ENCODE measurements at places on chromosomes 6 and 20.

GRCh38 chr6:43636308-43636659, 644 bp downstream of the MAD2L1BP start:
- DNase-seq: no peak
- no peaks in the 10 kb centered on the region for H3K27me3 ChIP-seq
- peaks cover 38% of the 10 kb centered on the region for H3K4me1 ChIP-seq
- H3K36me3 ChIP-seq: peaks cover 22% of the 10 kb centered on the region

- no peak overlapping the region for H3K27ac ChIP-seq
- no peak overlapping the region for H3K4me3 ChIP-seq
- no peak for DNase-seq
- no peaks in the 10 kb centered on the region for H3K36me3 ChIP-seq
Measured at GRCh38 chr20:24604966-24605665, 135.7 kb downstream of the SYNDIG1 start.

GRCh38 chr20:48241482-48241881, 456.2 kb upstream of the SULF2 start:
- no peaks in the 10 kb centered on the region for H3K36me3 ChIP-seq
- H3K27ac ChIP-seq: no peak overlapping the region
- no peak for DNase-seq
- H3K4me1 ChIP-seq: no peaks in the 10 kb centered on the region
- peaks cover 4% of the 10 kb centered on the region for H3K27me3 ChIP-seq

- no peaks in the 10 kb centered on the region for H3K27me3 ChIP-seq
- no peaks in the 10 kb centered on the region for H3K36me3 ChIP-seq
- peaks cover 2% of the 10 kb centered on the region for H3K4me1 ChIP-seq
Measured at GRCh38 chr6:31587791-31588777, 2.0 kb downstream of the LST1 start.

DNA sequence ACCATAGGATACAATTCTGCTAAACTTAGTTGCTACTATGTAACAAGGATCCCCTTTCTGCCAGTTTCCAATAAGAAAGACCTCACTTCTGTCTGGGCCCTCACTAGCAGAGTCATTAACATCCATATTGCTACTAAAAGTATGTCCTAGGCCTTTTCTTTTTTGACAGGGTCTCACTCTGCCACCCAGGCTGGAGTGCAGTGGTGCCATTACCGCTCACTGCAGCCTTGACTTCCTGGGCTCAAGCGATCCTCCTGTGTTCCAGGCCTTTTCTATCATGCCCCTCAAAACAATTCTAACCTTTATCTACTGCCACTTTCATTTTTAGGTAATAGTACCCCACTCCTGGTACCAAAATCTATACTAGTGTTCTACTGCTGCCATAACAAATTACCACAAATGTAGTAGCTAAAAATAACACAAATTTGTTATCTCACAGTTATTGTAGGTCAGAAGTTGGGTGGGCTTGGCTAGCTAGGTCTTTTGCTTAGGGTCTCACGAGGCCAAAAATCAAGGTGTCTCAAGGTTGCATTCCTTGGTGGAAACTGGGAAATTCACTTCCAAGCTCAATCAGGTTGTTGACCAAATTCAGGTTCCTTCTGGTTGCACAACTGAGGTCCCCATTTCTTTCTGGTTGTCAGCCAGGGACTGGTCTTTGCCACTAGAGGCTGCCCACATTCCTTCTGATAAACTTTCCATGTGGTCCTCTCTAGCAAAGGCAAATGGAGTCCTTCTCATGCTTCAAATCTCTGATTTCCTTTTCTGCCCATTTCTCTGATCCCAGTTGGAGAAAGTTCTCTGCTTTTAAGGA, 3.0 kb downstream of the CSNK2A1 start:
- peaks cover 60% of the 10 kb centered on the region for H3K4me1 ChIP-seq
- no peak overlapping the region for H3K27ac ChIP-seq
- H3K4me3 ChIP-seq: no peak overlapping the region
- no peaks in the 10 kb centered on the region for H3K27me3 ChIP-seq
- H3K36me3 ChIP-seq: no peaks in the 10 kb centered on the region
- no peak for DNase-seq

DNA sequence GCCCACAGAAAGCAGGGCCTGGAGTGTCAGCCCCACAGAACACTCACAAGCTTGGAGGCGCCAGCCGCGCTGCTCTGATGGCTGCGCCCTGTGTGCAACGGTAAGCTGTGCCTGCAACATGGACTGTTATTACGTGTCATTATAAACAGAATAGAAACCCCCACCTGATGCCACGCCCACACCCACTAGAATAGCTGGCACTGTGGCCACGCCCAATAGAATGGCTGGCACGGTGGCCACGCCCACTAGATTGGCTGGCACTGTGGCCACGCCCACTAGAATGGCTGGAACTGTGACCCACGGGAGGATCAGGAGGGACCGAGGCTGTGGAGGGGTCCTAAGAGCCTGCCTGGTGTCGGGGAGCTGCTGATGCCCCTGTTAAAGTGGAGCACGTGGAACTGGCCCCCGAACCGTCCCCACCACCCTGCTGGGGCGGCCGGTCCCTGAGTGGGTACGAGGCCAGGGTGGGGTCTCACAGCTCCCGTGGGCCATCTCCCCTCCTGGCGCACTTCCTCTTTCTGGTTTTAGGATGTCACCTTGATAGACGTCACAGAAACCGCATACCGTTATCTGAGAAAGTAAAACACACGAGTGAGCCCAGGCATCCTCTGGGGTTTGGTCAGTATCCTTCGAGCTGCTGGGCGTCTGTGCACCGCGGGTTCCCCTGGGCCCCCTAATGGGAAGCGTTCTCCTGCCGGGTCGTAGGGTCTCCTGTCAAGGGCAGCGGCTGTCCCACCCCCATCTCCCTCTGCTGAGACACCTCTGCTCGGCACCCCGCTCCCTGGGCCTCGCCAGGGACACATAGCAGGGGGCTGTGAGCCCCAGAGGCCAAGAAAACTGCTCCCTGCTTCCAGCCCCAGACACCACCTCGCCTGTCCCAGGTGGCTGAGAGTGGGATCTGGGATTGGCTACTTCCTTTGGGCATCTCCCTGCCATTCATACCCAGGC, 25.4 kb downstream of the SLC17A9 start:
- H3K27ac ChIP-seq: no peak overlapping the region
- H3K4me1 ChIP-seq: peaks cover 14% of the 10 kb centered on the region
- H3K4me3 ChIP-seq: no peak overlapping the region
- DNase-seq: no peak

- H3K4me3 ChIP-seq: no peak overlapping the region
- no peak for DNase-seq
- peaks cover 18% of the 10 kb centered on the region for H3K4me1 ChIP-seq
- H3K27ac ChIP-seq: no peak overlapping the region
- no peaks in the 10 kb centered on the region for H3K36me3 ChIP-seq
Measured at GRCh38 chr6:155224618-155225017, 39.2 kb upstream of the CLDN20 start.

- H3K27me3 ChIP-seq: no peaks in the 10 kb centered on the region
- no peak overlapping the region for H3K27ac ChIP-seq
- no peak for DNase-seq
- no peak overlapping the region for H3K4me3 ChIP-seq
Measured at GRCh38 chr6:118968416-118968815, 33.5 kb upstream of the MCM9 start.

- H3K36me3 ChIP-seq: no peaks in the 10 kb centered on the region
- no peak for DNase-seq
- no peak overlapping the region for H3K4me3 ChIP-seq
- no peaks in the 10 kb centered on the region for H3K27me3 ChIP-seq
Measured at GRCh38 chr6:74458536-74458935, 747.3 kb downstream of the COL12A1 start.

DNA sequence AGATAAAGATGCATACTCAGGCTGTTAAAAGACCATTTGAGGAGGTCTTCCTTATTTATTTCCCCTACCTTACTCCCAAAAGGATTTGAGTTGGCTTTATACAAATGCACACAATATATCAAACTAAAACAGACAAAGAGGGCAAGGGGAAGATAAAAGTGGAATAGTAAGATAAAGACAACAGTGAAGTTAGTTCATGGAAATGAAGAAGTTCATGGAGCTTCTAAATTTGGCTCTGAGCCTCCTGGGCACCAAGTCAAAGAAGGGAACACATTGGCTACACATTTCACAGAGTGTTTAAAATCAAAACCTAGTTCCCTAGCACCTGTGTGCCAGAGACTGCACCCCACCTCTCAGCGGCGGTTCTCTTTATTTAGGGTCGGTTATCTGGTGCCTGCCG, 25.8 kb upstream of the ARMC2 start:
- no peaks in the 10 kb centered on the region for H3K27me3 ChIP-seq
- no peak for DNase-seq
- no peaks in the 10 kb centered on the region for H3K4me1 ChIP-seq
- H3K36me3 ChIP-seq: no peaks in the 10 kb centered on the region
- H3K27ac ChIP-seq: no peak overlapping the region

DNA sequence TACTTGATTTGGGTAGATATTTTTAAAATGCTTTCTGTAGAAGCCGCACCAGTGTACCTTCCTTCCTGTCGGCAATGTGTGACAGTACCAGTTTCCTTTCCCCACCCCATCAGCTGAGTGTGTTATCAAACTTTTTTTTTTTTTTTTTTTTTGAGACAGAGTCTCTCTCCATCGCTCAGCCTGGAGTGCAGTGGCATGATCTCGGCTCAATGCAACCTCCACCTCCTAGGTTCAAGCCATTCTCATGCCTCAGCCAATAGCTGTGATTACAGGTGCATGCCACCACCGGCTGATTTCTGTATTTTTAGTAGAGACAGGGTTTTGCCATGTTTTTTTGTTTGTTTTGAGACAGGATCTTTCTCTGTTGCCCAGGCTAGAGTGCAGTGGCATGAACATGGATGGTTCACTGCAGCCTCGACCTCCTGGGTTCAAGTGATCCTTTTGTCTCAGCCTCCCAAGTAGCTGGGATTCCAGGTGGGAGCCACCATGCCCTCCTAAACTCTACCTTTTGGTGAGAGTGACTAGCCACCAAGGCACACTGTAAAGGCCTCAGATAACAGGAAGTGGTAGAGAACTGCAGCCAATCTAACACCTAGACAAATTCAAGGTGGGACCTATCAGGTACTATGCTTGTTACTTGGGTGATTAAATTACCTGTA, 26.5 kb upstream of the ZBTB22 start:
- H3K4me1 ChIP-seq: peaks cover 14% of the 10 kb centered on the region
- H3K4me3 ChIP-seq: no peak overlapping the region
- no peaks in the 10 kb centered on the region for H3K27me3 ChIP-seq
- DNase-seq: no peak
- no peak overlapping the region for H3K27ac ChIP-seq
- H3K36me3 ChIP-seq: no peaks in the 10 kb centered on the region

- H3K4me1 ChIP-seq: peaks cover 5% of the 10 kb centered on the region
- H3K27me3 ChIP-seq: no peaks in the 10 kb centered on the region
- H3K4me3 ChIP-seq: no peak overlapping the region
- no peak overlapping the region for H3K27ac ChIP-seq
Measured at GRCh38 chr20:49539481-49540231, 28.3 kb downstream of the PTGIS start.

DNA sequence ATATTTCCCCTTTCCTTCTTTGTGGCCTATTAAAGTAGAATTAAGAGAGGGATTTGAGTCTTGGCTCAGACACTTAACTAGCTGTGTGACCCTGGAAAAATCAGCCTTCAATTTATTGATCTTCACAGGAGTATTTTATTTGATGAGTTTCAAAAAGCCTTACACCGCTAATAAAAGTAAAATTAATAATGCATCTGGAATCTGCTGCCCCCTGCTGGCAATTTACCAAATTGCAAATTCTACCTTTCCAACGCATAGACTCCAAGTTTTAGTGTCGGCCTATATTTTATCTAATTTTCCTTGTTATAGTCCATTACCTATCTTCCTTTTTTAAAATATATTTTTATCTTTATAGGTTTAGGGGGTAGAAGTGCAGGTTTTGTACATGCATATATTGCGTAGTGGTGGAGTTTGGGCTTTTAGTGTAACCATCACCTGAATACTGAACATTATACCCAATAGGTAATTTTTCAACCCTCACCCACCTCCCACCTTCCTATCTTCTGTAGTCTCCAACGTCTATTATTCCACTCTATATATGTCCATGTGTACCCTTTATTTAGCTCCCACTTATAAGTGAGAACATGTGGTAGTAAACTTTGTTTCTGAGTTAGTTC, 46.3 kb downstream of the GOPC start:
- DNase-seq: no peak
- no peaks in the 10 kb centered on the region for H3K27me3 ChIP-seq
- no peak overlapping the region for H3K27ac ChIP-seq
- peaks cover 3% of the 10 kb centered on the region for H3K4me1 ChIP-seq

DNA sequence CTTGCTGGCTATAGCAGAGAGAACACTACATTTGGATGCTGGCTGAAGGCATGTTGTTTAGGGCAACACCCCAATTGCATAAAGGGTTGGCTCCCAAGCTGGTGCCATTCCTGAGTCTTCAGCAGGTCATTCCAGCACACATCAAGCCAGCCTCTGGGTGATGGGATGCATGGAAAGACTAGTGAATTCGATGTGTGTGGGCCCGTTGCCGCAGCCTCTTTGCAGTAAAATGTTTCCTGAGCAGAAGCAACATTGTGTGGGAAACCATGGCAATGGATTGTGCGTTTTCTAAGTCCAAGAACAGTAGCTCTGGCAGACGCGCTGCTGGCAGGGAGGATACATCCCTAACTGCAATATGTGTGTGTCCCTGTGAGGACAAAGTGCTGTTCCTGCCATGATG, 142.4 kb upstream of the SLC24A3 start:
- no peak overlapping the region for H3K4me3 ChIP-seq
- no peaks in the 10 kb centered on the region for H3K36me3 ChIP-seq
- H3K27ac ChIP-seq: no peak overlapping the region
- peaks cover under 1% of the 10 kb centered on the region for H3K4me1 ChIP-seq

- H3K4me3 ChIP-seq: no peak overlapping the region
- no peaks in the 10 kb centered on the region for H3K4me1 ChIP-seq
- no peak overlapping the region for H3K27ac ChIP-seq
- H3K27me3 ChIP-seq: peaks cover 4% of the 10 kb centered on the region
- no peaks in the 10 kb centered on the region for H3K36me3 ChIP-seq
Measured at GRCh38 chr6:40148882-40149573, 214.8 kb upstream of the MOCS1 start.

DNA sequence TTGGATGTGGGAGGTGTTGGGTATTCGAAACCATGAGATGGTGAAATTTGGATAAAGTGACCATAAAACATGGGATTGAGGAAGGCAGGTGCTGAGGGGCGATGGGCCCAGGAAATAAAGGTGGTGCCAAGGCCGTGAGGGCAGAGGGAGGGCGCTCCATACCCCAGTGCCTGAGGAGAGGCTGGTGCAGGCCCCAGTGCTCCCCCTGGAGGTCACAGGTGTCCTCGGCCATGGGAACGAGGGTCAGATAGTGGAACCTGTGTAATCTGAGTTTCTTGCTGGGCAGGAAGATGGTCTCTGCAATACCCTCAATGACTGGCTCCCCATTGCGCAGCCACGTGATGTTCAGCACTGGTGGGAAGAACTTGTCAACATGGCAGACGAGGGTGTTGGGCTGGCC, 16.2 kb downstream of the HLA-DPB1 start:
- H3K4me1 ChIP-seq: no peaks in the 10 kb centered on the region
- peaks cover 8% of the 10 kb centered on the region for H3K36me3 ChIP-seq
- H3K27me3 ChIP-seq: no peaks in the 10 kb centered on the region
- no peak for DNase-seq
- H3K4me3 ChIP-seq: no peak overlapping the region
- no peak overlapping the region for H3K27ac ChIP-seq

GRCh38 chr6:167706313-167707109, 120.2 kb upstream of the AFDN start:
- H3K27me3 ChIP-seq: peaks cover 9% of the 10 kb centered on the region
- peak; percentile 52 for DNase-seq
- no peak overlapping the region for H3K4me3 ChIP-seq
- H3K4me1 ChIP-seq: no peaks in the 10 kb centered on the region
- no peaks in the 10 kb centered on the region for H3K36me3 ChIP-seq

All from suprapubic skin (tissue), 4 donors.